ENCODE measurements at places on chromosomes 12 and 14. TPM values are rescaled to one million over a fixed set of nuclear protein-coding genes. Genes with fewer than 3 reads are reported as not detected.
A peak's percentile ranks its signal among the peaks of the same experiment; 100 is the strongest.

DNA sequence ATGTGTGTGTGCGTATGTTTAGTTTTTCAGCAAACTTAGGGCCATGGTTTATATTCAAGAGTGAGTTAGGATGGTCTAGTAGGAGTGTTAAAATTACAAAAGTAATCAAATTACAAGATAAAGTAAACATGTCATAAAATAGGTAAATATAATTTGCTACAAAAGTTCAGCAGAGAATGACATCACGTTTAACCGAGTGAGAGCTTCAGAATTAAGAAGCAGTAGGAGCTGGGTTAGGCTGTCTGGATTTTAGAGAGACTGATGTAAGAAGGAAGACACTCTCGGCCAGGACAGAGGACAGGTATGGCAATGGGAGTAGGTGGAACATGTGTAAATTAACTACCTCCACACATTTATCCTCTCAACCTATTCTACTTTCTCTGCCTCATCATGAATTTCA is 11.6 kb upstream of the MGST1 start:
- no peak for DNase-seq

GRCh38 chr12:3172124-3173007 is 95.2 kb downstream of the TSPAN9 start:
- DNase-seq, result no peak

GRCh38 chr14:71400871-71401321 is 493.6 kb downstream of the PCNX1 start:
- DNase-seq, result no peak

DNA sequence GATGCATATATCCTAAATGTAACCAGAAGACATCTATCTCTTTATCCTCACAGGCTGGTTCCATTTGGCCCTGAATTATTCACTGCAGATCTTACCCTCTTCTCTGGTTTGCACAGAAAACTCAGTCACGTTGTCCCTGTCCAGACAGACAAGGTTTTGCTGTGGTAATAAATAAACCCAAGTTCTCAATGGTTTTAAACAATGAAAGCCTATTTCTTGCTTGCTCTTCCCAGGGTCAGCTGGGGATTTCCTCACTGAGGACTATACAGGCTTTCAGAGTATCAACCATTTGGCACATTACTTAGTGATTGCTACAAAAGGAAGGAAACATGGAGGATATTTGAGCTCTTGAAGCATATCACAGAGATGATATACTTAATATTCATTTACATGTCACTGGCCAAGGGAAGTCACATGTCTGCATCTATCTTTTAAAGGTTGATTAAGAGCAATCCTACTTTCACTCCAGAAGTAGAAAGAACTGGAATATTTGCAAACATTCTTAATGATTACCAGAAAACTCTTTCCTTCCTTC is 24.4 kb upstream of the E2F7 start:
- DNase-seq, result peak; percentile 21

DNA sequence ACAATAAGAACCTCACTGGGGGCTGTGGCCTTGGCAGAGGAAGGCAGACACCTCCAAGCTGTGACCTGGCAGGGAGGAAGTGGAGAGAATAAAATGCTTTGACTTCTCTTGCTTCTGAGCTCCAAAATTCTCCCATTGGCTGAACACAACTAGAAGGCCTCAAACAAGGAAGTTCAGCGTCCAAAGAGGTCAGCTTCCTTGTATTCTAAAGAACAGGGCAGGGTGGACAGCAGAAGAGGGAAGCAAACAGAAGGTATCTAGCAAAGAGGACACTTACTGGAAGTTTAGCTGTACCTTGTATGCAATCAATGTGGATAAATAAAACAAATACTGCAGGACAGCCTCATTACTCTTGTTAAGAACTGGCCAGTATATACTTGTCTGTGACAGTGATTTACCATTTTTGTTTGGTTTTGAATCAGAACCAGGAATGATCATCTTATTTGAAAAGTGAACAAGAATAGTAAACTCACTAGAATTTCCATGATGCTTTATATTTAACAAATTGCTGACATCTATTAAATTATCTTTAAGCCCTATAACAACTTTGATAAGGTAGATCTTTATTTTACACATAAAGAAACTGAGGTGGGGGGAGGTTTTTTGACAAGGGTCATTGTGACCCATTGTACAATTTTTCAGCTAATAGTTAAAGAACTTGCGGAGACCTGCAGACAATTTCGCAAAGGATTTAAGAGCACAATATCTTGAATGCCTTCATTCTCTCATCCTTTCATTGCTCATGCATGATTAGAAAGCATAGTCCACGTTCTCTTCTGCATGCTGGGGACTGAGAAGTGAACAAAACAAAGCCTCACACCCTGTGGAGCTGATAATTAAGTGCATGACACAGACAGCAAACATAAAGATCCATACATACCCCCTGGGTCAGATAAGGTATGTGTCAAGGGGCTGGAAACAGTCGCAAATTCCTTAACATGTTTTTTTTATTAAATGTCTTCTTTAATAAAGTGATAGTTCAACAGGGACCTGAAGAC is 1448.0 kb downstream of the AACS start:
- DNase-seq, result no peak

- peak; percentile 21 for DNase-seq
These were observed 1.8 kb downstream of the RASSF9 start for GRCh38 chr12:85834378-85834777.

Gene KRT78
- total RNA-seq, result not detected

Gene TSPAN11
- total RNA-seq, result 7.7 TPM

Gene GTF2H3
- 38.5 TPM for total RNA-seq

Gene KIF26A
- total RNA-seq, result 31.8 TPM

Gene TTC9
- total RNA-seq, result 0.23 TPM

Measured in dermis blood vessel endothelial cell (primary cell).